ENCODE measurements at places on chromosomes 16 and 17.

GRCh38 chr17:31525801-31526549 lies 134.5 kb downstream of the RAB11FIP4 start:
- no peak for DNase-seq

DNA sequence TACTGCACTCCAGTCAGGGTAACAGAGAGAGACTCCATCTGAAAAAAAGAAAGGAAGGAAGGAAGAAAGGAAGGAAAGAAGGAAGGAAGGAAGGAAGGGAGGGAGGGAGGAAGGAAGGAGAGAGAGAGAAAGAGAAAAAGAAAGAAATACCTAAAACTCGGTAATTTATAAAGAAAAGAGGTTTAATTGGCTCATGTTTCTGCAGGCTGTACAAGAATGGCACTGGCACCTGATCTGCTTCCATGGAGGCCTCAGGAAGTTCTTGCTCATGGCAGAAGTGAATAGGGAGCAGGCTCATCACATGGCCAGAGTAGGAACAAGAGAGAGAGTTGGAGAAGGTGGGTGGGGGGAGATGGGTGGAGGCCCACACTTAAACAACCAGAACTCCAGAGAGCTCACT lies 215.2 kb upstream of the IRX3 start:
- no peak for DNase-seq

- DNase-seq = no peak
These were observed 14.5 kb downstream of the MAP2K3 start for GRCh38 chr17:21298983-21299519.

GRCh38 chr16:57609541-57610401 lies 18.7 kb upstream of the ADGRG1 start:
- peak; percentile 90 for DNase-seq

DNA sequence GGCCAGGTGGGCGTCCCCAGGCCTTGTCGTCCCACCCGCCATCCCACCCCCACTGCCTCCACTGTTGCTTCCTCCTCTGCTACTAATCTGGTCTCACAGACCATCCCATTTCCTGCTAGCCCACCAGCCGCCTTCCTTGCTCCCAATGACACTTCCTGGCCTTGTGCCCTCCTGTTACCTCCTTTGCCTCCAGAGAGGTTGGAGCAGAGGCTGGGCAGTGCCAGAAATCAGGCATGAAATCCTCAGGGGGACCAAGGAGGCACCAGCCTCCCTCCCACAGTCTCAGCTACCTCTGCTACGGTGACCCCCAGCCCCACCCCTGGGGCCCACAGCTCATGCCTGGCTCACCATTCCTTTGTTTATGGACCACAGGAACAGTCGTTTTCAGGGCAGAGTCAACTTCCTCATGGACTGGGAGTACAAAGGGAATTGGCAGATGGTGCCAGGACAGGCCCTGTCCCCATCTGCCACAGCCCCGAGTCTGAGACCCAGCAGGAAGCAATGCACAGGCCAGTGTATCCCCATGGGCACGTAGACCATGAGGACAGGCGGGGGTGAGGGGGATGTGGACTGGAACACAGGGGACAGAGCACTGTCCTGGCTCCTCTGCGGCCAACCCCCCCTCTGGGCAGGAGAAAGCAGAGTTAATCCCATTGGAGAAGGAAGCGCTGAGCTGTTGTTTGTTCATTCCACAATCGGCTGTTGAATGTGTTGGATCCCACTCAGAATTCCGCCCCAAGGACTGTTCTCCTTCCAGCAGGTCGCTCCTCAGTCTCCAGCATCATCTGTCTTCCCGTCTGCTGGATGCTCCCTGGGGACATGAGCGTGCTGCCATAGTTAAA lies 2.2 kb upstream of the CDH5 start:
- no peak for DNase-seq

Measured in GM12864 (cell line).